Ureter (tissue), 1 donor: ENCODE measurements at places on chromosomes 7 and 10. TPM values are rescaled to one million over a fixed set of nuclear protein-coding genes. Genes with fewer than 3 reads are reported as not detected.

DNA sequence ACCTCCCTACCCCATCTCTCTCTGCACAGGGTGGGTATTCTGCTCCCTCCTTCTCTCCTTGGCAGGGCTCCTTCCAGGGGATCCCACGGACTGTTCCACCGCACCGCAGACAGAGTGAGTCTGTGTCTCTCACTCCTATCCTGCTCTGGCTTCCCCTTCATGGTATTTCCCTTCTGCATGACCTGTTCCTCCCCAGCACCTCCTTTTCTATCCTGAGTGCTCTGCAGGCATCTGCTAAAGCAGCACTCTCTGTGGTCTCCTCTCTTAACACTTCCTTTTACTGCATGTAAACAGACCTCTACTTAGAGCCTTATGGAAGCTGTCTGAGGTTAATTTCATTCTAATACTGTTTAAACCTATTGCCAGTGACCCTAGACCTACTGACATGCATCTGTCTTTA is 171.5 kb downstream of the CCSER2 start:
- no peak for DNase-seq

DNA sequence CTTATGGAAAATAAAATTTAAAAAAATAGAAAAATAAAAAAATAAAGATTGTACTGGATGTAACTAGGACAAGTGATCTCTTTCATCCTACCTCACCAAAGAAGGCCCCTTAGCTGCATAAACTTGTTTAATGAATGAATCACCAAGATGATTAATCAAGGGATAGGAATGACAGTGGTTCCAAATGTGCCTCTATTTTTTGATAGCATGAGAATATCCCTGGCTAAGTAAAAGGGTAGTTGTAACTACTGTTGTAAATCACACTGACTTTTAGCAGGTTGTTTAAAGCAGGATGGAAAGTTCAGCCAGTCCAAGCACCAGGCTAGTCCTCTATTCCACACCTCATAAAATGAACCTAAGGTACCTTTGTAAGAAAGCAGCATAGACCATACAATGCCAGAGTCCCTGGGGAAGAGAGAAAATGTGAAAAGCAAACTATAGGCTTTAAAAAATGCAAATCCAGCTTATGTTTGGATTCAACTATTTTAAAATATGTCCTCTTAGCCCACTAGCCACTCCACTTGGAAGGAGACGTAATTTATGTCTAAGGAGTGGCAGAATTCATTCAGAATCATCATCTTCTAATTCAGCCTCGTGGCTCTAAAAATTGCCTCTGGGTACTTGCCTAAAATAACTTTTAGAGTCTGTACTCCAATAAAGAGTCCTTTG is 126.8 kb downstream of the SKIDA1 start:
- DNase-seq, result no peak

- DNase-seq, result no peak
These were observed 134.0 kb upstream of the SEMA3A start for GRCh38 chr7:84328571-84328970.

CYP2E1 gene
- 2.9 TPM for total RNA-seq

SPDYE2 gene
- total RNA-seq, result 0.52 TPM

GRCh38 chr10:60549686-60550085 is 160.0 kb upstream of the ANK3 start:
- no peak for DNase-seq

- DNase-seq, result no peak
These were observed 39.7 kb upstream of the MTPN start for GRCh38 chr7:136016649-136017395.

BLNK gene
- 56.4 TPM for total RNA-seq

DNA sequence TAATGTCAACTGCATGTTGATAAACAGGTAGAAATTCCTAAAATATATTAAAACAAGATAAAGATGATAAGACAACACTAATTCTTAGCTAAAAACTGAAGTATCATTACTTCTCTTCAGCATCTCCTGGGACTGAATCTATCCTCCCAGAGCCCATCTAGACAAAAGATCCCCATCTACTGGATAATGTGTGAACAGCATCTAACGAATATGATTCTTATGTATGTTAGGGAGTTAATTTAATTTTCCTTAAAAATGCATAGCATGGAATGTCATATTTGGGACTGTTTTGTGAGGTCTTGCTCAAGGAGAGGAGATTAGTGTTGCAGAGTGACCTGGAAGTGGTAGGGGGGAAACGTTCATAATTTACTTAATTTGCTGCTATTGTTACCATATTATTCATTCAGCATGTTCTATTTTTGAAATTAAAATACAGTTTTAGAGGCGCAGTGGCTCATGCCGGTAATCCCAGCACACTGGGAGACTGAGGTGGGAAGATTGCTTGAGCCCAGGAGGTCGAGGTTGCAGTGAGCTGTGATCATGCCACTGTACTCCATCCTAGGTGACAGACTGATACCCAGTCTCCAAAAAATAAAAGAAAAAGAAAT is 305.1 kb upstream of the CSTF2T start:
- no peak for DNase-seq

DNA sequence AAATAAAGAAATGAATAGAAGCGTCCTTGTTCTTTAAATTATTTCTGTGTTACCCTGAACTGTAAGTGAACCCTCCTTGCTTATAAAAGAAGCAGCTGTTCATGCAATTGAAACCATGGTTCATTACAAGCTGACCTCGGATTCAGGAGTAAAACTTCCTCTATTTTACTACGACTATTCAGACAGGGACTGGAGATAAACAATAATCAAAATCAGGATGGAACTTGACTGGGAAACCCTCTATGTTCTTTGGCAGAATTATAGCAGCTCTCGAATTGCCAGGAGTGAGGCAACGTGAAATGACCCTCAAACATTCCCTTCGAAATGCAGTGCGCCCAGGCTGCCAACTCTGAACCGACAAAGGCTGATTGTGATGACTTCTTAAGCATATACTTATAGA is 172.1 kb downstream of the CYP26A1 start:
- no peak for DNase-seq

- DNase-seq, result no peak
These were observed 30.2 kb upstream of the NME8 start for GRCh38 chr7:37817996-37818720.
